ENCODE measurements at places on chromosomes 2 and 18.
A peak's percentile ranks its signal among the peaks of the same experiment; 100 is the strongest.

GRCh38 chr2:188819792-188820191, 154.4 kb upstream of the COL3A1 start:
- no peak for DNase-seq

GRCh38 chr2:176418768-176419167, 149.5 kb downstream of the MTX2 start:
- DNase-seq = no peak

DNA sequence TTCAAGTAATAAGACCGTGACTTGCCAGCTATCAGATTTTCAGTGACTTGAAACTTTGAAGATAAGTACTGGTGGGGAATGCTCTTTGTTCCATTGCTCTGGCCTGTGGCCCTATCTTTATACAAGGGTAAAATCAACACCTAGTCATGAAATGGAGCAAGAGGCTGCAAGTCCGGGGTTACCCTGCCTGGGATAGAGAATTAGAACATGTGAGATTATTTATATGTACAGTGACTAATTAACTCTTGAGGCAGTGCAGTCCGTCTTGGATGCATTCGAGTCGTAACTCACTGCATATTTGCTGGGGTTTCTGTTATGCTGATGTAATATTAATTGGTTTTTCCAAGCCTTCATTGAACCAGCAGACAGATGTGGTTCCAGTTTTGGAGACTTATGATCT, 105.8 kb upstream of the LYPD6 start:
- DNase-seq = no peak

DNA sequence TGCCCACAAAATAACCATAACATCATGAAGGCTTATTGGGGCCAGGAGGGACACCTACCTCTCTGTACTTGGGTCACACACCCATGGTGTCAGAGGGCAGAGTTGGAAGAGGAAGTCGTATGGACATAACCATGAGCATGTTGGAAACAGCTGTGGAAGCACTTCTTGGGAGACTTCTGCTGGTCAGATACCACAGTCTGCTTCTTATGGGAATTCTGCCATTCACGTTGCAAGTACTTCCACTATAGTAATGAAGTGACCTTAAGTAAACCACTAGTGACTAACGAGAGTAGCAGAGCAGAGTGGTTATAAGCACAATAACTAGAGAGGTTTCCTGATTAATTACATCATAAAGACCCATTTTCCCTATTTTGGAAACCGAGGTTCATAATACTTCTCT, 61.1 kb upstream of the TFPI start:
- DNase-seq = no peak

GRCh38 chr2:1769703-1770422, 25.5 kb upstream of the PXDN start:
- DNase-seq = no peak

- DNase-seq = no peak
These were observed 794.9 kb upstream of the ACVR2A start for GRCh38 chr2:147049957-147050356.

DNA sequence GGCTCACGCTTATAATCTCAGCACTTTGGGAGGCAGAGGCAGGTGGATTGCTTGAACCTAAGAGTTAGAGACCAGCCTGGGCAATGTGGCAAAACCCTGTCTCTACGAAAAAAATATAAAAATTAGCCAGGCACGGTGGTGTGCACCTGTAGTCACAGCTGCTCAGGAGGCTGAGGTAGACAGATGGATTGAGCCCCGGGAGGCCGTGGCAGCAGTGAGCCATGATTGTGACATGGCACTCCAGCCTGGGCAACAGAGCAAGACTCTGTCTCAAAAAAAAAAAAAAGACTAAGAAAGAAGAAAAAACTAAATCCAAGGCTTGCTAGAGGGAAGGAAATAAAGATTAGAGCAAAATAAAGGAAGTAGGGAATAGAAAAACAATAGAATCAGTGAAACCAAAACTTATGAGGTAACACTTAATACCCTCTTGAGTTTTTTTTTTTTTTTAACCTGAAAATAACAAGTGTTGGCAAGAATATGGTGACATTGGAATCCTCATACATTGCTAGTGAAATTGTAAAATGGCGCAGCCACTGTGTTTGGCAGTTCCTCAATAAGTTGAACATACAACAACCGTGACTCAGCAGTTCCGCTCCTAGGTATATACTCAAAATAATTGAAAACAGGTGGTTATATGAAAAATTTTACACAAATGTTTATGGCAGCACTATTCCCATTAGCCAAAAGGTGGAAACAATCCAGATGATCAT, 85.2 kb downstream of the EML4 start:
- DNase-seq = no peak

GRCh38 chr2:28394331-28394877, 1.7 kb downstream of the FOSL2 start:
- no peak for DNase-seq

DNA sequence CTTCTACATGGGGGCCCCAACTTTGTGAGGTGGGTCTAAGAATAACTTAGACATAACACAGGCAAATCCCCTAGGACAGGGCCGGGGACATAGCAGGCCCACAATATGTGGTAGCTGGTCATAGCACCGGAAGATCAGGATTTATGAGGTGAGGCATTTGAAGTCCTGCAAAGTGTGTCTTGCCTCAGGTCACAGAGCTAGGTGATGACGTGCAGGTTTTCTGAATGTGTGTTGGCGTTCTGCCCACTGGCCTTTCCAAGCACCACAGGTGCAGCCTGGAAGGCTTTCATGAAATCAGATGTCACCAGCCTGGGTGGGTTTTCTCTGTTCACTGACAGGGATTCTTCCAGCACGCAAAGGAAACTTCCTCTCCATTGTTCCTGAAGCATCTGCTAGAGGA, 119.1 kb downstream of the LRATD1 start:
- DNase-seq = no peak

DNA sequence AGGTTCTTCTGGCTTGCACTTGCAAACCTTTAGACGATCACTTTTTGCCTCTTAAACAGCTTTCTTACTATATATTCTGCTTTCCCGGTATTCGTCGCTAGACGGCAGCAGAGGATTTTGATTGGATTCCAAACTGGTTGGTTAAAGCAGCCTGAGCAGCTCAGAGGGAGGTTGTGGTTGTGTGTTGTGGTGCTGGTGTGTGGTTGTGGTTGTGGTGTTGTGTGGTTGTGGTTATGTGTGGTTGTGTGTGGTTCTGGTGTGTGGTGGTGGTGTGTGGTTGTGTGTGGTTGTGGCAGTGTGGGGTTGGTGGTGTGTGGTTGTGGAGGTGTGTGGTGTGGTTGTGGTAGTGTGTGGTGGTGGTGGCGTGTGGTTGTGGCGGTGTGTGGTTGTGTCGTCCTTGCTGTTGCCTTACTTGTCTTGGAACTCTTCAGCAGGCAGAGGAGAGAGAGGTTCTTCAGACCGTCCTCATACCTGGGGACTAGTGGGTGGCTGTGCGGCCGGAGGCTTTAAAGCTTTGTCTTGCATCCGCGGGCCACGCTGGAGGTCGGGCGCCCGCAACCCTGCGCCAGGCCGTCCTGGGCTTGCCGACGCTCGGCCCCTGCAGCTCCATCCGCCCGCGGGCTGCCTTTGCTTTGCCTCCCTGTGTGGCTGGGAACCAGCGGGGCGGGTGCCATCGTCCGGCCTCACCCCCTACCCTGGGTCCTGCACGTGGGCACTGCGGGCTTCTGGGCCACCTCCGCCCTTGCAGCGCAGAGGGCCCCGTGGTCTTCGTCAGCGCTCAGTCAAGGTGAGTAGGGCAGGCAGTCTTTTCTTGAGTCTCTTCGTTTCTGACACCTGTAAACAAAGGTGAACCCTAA, 190.8 kb downstream of the ARHGAP28 start:
- DNase-seq = peak; percentile 22

- DNase-seq = no peak
These were observed 27.3 kb upstream of the TDRD15 start for GRCh38 chr2:21096458-21096857.

DNA sequence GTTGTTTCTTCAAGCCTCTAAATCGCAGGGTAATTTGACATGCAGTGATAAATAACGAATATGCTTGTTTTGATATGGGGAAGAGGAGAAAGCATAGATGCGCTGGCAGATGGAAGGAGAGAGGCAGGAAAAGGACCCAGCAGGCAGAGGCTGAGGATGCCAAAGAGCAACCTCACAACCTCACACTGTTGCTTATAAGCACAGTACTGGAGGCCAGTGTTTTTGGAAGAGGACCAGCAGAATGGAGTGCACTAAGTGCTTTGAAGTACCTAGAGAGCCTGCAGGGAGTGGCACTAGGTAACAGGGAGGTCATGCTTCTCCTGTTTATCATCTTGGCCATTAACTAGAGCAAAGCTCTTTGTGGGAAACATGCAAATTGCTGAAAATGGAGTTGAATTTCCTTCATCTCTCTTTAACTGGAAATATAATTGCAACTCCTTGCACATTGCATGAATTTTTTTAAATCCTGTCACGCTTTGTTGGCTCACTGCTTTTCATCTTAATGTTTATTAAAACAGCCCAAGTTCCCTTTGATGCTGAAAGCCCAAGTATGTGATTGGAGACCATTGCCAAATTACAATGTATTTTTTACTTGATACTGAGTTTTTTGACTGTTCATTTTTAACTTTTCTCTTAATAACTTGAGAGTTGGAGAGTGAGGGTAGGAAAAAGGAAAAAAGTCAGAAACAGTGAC, 236.4 kb downstream of the LRRTM1 start:
- DNase-seq = no peak

- no peak for DNase-seq
These were observed 82.0 kb downstream of the STK39 start for GRCh38 chr2:168165397-168165796.

DNA sequence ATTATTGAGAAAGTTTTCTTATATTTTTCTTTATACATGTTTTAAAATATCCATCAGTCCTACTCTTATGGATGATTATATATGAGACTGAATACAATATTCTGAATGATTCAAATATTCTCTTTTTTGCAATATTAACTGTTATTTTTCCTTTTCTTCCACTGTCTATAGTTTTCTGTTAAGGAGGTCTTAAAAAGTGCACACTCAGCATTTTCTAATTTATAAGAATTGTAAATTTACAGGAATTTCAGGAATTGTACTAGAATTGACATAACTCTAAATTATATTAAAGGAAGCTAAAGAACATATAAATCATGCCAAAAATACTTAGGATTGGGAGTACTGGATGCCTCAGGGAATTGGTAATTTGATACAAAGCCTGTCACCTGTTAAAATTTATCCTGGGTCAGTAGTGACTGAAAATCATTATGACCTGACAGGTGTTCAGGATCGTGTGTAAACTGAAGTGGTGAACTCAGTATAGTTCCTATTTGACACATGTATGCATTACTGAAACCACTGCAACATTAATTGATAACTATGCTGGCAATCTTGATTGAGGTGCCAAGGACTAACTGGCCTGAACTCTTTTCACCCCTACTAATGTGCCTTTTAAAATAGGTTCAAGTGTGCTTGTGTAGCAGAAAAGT, 30.4 kb downstream of the MSTN start:
- no peak for DNase-seq

DNA sequence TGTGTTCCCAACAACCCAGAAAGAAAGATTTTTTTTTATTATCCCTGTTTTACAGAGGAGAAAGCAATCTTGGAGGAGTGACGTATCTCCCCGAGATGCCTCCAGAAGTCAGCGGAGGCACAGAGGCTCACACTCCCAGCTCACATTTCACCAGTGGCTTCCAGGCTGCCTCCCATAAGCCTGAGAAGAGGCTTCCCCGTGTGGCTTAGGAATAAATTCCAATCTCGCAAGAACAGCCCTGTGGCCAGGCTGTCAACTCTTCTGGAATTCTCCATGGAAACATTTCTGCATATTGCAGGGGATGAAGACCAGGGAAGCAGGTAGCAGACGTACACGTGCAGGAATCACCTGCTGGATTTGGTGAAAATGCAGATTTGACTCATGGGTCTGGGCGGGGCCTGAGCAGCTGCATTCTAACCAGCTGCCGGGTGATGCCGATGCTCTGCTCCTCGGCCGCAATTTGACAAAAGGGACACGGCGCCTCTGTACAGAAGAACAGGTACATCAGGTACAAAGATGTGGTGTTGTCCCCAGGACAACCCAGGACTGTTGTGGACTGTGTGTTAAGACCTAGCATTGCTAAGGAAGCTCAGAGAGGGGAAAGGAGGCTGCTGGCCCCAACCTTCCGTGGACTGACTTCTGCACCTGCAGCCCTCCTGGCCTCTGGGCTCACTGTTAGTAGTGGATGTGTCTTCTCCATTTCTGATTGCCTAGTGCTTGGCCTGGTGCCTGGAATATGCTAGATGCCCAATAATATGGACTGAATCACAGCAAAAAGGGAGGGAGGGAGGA, 114.2 kb upstream of the ID2 start:
- DNase-seq = no peak

- no peak for DNase-seq
These were observed 21.4 kb upstream of the LTBP1 start for GRCh38 chr2:32925283-32925815.

GRCh38 chr2:172437419-172438341, 10.3 kb downstream of the ITGA6 start:
- DNase-seq = no peak

DNA sequence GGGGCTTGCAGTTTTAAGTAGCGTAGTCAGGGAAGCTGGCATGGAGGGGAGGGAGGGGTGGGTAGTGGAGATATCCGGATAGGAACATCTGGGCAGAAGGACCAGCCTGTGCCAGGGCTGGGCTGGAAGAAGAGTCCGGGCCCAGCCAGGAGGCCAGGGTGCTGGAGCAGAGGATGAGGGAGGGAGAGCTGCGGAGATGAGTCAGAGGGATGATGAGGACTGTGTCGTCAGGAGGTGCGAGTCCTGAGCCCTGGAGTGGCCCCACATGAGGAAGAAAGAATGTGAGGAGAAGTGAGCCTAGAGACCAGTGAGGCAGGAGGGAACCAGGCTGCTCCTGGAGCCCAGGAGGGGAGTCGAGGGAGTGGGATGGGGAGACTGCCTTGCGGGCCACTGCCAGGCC, 82.4 kb downstream of the CTIF start:
- DNase-seq = peak; percentile 65

DNA sequence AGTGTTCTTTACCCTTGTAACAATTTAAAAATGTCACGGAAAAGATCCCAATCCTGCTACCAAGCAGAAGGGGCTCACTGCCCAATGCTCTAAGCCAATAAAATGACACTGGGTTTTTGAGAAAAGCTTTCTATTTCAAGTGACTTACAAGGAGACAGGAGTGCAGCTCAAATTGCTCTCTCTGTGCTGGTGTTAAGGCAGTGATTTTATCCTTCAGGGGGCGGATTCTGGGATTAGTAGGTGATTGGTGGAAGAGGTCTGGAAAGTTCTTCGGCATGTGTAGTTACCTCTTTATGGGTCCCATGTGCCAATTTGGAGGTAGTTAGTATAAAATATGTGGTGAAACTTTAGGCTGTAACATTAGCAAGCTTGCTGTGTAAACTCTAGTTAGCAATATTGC, 27.4 kb upstream of the MCM6 start:
- DNase-seq = no peak

GRCh38 chr18:12651651-12652050, 6.3 kb downstream of the SPIRE1 start:
- no peak for DNase-seq

- DNase-seq = no peak
These were observed 369.0 kb downstream of the EPHA4 start for GRCh38 chr2:221203125-221203524.

- DNase-seq = no peak
These were observed 35.4 kb upstream of the STK17B start for GRCh38 chr2:196206804-196207203.

Measured in non-pigmented ciliary epithelial cell (primary cell).